ENCODE measurements at places on chromosomes 6 and 20. TPM values are rescaled to one million over a fixed set of nuclear protein-coding genes. Genes with fewer than 3 reads are reported as not detected.

- DNase-seq = no peak
Observed at GRCh38 chr6:39075807-39076622, 27.4 kb downstream of the GLP1R start.

DNA sequence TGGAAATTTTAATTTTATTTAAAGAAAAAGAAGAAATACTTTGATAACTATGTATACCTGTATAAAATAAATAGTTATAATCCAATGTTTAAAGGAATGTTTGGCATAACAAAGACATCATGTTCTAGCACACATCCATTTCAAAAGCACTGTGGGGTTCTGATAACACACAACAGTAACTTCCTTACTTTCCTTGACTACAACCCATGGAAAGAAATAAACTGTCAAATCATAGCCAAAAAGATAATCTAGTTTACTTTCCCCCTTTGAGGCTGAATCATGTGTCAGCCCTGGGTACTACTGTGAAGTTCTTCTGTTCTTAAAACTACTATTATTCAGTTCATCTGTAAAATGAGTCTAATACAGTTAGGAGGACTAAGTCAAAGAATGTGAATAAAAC, 61.4 kb upstream of the PKIB start:
- no peak for DNase-seq

TFAP2B gene
- total RNA-seq = not detected

MATN4 gene
- under 0.01 TPM for total RNA-seq

DNA sequence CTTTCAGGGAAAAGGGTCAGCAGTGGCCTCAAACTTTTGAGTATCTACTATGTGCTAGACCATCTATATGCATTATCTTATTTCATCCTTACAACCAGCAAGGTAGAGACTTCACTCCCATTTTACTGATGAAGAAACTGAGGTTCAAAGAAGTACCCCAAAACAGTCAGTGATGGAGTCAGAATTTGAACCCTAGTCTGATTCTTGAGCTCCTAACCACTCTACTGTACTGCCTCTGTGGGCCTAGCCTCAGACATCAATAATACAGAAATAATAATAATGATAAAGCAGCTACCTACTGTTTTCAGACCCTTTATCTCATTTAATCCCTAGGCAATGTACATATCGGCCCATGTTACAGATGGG, 8.4 kb downstream of the ADA start:
- no peak for DNase-seq
